T-helper 9 cell (primary cell): ENCODE measurements at places on chromosomes 3 and 15.

DNA sequence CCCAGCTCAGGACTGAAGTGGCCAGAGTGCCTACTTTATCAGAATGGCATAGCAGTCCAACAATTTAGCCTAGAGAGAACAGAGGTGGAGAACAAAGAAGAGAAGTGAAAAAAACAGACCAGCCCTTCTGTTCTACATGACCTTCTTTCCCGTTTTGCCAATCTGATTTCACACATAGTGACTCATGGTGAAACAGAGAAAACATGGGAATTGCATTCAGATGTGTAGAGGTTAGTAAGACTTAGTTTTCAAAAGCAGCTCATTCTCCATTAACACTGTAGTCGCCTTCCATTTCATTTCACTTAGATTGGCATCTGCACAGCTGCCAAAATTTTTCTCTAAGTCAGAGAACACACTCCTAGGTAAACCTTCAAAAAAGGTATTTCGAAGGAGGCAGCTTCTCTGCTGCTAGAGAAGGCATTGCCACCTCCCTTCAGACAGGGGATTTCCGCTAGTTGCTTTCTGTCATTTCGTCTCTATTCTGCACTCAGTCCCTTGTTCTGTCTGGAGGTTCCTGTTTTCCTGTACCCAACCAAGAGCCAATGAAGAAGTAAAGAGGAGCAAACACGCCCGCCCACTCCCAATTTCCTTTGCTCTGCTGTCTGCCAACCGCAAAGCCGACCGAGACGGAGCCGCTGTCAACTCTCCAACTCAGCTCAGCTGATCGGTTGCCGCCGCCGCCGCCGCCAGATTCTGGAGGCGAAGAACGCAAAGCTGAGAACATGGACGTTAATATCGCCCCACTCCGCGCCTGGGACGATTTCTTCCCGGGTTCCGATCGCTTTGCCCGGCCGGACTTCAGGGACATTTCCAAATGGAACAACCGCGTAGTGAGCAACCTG is at the start of gene ARL6IP5:
TSS of gene ARL6IP5 (plus strand) at position 612 of the 842 bp plus-strand sequence. CDS start at position 723, 111 bp downstream.
- peak; percentile 88 for DNase-seq

DNA sequence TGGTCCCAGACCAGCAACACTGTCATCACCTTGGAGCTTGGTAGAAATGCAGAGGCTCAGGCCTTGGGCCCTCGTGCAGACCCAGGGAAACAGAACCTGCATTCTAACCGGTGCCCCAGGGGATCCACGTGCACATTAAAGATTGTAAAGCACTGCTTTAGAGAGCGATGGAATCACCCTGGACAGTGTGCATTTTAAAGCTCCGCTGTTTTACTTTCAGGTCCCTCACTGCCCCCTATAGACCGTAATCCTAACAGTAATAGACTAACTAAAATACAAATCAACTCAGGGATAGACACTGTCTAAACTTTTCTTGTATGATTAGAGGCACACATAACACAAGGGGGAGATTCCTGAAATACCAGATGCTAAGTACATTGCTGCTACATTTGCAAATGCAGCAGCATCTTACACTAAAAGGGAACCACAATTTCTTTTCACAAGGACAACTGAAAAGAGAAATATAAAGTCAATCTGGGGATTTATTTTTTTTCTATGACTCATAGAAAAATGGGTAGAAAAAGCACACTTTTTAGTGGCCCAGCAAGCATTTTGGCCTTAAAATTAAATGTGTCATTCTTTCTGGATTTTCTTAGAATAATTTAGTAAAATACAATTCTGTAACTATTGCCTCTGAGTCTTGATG is 10.5 kb upstream of the SH3GL3 start:
- no peak for DNase-seq

DNA sequence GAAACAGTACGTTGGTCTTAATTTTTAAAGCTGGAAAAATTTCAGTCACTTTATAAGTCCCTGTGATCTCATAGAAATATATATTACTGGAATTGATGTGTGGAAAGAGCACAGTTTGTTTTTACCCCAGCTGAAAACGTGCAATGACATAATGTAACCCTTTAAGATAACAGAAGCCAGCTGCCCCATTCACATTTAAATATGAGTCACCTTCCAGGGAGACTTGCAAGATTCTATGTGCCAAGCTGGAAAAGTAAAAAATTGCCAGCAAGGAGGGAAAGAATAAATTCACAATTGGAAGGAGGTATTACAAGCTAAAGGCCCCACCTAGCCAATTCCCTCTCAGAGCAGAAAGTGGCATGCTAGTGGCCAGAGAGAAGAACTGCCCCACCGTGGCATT is 50.2 kb downstream of the SAMMSON start:
- DNase-seq = no peak

DNA sequence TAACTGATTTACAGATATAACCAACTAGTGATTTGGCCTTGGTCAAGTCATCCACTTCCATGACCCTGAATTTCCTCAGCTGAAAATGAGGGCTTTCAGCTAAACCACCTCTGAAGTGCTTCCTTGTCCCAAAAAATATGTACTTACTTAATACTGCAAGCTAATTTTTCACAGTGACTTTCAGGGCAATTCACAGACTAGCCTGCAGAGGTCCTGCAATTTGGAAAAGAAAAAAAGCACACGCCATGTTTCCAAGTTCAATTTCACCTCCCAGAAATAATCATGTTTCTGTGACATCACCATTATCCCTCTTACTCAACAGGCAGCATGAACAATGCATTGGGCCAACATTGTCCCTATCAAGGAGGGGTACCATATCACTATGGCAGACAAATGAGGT is 218.2 kb downstream of the SHOX2 start:
- no peak for DNase-seq

DNA sequence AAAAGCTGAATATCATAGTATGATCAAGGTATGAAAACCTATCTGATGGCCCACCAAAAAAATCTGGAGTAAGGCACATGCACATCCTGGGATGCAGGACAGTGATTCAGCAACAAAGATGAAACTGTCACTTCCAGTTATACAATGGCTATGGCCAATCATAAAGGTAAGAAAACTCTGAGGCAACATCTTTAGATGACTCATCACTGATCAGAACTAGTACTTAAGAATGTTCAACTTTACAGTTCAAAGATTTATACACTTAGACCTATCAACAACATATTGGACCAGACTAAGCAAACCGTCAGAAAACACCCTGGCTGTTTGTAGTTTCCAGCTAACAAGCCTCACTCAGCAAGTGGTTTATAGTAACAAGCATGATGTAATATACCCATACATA is 21.3 kb upstream of the PLCH1 start:
- no peak for DNase-seq

- DNase-seq = peak; percentile 42
Measured at GRCh38 chr3:10602769-10603768, 97.7 kb upstream of the ATP2B2 start.

DNA sequence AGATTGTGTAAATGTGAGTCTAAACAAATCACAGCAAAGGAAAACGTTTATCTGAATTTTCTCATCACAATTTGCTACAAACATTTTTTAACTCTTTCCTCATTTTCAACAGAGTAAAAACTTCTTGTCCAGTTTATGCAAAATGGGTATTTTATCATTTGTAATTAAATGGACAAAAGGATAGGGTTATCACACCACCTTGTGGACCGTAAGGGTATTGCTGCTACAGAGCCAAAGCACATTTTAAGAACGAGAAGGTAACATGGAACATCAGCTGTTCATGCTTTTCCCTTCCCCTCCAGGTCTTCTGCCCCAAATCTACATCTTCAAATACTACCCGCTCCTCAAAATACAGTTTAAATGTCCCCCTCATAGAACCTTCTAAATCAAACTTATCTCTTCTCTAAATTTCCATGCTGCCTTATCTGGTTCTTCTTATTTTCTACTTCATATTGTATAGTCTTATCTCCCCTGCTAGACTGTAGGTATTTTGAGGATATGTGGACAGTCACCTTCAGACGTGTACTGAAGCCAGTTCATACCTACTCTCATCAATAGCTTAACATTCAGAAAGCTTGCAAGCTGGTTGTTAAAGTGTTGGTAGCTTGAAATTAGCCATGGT is 12.8 kb upstream of the SETMAR start:
- peak; percentile 15 for DNase-seq
